ENCODE measurements at places on chromosomes 2 and 18.

- DNase-seq, result no peak
Measured at GRCh38 chr2:7969756-7970515, 711.9 kb upstream of the ID2 start.

- DNase-seq, result no peak
Measured at GRCh38 chr2:43405829-43406228, 179.4 kb upstream of the ZFP36L2 start.

DNA sequence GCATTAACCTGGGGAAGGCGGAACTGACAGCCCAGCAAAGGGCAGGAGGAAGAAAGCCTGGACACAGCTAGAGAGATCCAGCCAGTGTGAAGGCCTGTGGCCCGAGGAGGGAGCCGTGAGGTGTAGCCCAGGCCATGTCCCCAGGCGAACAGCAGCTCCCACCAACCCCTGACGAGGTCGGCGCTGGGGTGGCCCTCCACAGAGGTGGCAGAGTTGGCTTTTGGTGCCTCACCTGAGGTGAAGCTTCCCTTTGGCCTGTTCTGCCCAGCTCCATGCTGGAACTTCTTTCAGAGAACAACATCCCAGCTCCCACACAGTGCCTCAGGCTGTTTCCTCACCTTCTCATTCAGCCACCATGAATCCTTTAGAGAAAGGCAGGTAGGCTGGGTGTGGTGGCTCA lies 13.3 kb downstream of the TMEM177 start:
- DNase-seq, result no peak

DNA sequence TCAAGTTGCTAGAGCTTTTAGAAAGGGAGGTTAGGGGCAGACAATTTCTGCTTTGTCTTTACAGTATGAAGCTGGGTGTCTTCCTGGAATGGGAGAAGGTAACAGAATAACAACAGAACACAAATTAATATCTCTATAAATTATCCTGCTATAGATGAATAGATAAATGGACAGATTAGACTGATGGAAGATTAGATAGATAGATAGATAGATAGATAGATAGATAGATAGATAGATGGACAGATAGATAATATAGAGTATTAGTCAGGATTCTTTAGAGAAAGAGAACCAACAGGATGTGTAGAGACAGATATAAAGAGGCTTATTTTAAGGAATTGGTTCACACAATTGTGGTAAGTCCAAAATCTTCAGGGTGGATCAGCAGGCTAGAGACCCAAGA lies 302.2 kb downstream of the BCL11A start:
- no peak for DNase-seq

DNA sequence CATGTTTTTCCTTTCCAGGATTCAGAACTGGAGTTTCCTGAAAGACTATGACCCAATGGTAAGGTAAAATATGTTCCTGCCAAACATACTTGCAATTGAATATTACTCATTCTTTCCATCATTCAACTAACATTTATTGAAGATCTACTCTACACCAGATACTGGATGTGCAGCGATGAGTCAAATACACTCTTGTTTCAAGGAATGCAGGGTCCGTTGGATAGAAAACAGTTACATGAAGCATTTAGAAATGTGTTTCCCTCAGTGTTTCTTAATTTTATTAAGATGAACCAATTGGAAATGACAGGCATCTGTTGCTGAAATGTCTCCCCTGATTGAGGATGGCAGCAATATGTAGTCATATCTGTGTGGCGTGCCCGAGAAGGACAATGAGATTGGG lies 14.8 kb upstream of the SLC66A3 start:
- no peak for DNase-seq

DNA sequence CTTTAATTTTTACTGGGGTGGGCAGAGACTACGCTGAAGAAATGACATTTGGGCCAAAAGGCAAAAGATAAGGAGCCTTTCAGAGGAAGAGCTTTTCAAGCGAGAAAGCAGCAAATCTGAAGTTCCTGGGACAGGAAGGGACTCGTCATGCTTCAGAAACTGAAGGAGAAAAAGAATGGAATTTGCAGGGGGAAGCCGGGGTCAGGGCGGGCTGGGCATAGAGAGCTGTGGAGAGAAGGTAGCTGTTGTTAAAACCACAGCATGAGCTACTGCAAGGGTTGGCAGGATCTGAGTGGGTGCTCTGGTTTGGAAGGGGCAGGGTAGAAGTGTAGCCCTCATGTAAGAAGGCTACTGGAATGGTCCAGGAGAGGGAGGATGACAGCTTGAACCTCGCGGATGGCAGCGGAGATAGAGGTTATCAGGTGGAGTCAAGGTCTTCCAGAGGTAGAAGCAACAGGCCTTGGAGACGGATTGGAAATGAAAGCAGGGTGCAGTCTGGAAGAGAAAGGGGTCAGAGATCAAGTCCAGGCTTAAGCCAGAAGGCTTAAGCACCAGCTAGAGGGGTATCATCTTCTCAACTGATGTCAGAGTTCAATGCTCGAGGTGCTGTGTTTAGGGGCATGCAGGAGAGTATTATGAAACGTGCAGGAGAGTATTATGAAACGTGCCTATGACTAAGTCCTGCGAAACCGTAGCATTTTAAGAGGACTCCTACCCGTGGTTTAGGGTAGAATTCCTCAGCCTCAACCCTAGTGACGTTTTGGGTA lies 18.9 kb downstream of the ATP8B1 start:
- DNase-seq, result no peak

- no peak for DNase-seq
Measured at GRCh38 chr2:157849591-157849990, 26.5 kb downstream of the ACVR1 start.

DNA sequence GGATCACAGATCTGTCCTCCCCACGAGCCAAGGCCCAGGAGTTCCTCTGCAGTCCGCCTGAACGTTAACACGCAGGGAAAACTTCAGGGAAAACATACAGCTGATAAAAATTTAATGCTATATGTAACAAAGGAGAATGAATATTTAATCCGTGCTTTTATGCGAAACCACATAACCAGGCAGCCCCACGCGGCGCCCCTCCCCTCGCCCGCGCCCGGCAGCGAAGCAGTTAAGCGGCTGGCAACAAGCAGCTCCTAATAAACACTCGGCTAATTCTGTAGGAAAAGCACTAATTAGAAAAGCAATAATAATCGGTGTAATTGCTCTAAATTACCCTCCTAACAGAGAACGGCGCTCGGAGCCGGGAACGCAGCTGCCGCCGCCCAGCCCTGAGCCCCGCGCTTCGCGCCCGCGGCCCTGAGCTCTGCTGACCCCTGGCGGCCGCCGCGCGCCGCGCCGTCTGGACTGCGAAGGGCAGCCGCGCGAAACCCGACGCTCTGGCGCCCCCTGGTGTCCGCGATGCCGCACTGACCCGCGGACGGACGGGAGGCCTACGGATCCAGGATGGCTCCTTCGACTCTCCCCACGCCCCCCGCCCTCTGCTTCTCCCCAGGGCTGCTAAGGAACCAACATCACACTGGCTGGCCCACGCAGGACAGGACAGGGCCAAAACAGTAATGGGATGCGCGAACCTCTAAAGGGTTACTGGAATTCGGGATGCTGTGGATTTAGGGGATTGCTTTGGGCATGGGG lies 181.4 kb downstream of the SMAD2 start:
- DNase-seq, result peak; percentile 79

DNA sequence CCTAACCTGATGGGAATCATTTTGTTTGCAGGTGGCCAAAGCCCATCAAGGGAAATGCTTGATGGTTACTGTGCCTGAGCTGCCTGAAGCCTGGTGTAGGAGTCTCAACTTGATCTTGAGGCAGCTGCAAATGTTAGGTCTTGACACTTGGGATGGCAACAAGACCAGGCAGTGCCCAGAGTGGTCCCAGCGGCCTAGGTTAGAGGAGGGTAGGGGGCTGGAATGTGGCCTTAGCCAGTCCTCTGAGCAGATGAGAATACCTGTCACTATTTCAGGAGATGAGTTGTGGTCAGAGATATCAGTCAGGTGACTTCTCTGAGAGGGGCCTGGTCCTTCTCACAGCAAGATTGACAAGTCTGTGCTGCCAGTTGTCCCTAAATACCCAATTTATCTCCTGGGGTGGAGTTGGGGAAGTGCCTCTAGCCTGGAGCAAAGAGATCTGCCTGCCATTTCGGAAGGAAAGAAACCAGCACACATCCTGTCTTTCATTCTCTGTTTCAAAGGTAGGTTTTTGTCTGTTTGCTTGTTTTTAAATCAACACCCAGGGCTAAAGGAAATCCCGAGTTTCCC lies 13.4 kb downstream of the SPTBN1 start:
- DNase-seq, result no peak

GRCh38 chr18:45521777-45522176 lies 93.5 kb upstream of the SLC14A2 start:
- no peak for DNase-seq

GRCh38 chr18:13603304-13604019 lies 122.9 kb downstream of the FAM210A start:
- DNase-seq, result no peak

GRCh38 chr2:47654790-47655562 lies 128.0 kb upstream of the MSH6 start:
- no peak for DNase-seq

DNA sequence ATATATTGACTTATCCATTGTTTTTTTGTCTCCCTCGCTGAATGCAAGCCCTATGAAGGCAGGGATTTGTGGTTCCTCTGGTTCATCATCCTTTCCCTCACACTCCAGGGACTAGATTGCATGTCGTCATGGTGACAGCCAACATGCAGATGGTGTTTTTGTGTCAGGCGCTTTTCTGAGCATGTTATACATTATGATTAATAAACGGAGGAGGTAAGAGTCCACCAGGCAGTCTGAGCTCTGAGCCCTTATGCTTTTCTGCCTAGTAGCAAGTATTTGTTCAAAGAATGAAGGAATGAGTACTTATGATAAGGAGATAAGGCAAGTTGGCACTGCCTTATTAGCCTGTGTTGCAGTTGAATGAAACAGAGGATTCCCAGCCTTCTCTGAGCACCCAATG lies 181.6 kb downstream of the MGAT5 start:
- no peak for DNase-seq

GRCh38 chr2:33497221-33497650 lies 20.8 kb downstream of the RASGRP3 start:
- no peak for DNase-seq

DNA sequence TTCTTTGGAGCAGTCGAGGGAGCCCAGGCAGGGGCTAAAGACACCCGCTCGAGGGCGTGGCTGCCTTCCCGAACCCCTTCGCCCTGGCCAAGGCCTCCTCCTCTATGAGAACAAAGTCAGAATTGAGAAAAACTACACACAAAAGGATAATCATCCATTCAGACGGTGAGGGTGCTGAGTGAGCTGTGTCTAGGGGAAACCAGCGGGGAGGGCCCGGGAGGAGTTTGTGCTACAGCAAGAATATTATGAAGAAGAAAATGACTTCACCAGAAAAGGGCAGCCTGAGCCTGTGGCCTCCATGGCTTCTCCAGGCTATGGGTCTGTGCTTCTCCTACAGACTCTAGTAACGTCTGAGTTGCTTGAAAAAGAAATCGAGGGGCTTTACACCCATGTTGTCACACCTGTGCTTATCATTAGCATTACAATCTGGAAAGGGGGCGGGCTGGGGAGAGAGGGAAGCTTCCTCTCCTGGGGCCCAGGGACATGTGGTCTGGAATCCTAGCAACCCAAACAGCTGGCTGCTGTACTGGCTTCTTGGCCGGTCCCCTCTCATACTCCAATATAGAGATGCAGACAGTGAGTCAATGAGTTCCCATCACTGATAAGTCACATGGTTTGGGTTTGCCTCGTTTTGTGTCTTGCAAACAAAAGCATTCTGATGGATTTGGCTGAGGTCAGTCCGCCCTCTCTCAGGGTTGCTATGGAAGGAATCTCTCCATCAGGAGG lies 52.0 kb upstream of the ARL4C start:
- DNase-seq, result no peak

DNA sequence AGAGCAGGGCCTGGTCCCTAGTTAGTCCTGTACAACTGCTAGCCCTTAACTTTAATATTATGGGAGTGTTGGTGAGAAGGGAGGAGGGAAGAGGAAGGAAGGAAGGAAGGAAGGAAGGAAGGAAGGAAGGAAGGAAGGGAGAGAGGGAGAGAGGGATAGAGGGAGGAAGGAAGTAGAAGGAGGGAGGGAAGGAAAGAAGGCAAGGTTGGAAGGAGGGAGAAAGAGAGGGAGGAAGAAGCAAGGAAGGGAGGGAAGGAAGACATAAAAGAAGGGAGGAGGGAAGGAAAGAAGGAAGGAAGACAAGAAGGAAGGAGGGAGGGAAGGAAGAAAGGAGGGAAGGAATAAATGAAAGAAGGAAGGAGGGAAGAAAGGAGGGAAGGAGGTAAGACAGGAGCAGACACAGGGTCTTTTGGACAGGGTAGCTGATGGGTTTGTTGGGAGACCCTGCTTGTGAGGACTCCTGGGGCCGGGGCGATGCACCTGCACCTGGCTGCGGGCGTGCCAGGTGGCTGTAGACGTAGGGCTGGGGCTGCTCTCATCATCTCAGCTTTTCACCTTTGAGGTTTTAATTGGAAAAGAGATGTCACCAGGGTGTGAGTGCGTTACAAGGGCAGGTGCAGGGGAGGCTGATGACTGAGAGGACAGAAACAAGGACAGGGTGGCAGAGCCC lies 5.9 kb upstream of the POMC start:
- DNase-seq, result no peak

DNA sequence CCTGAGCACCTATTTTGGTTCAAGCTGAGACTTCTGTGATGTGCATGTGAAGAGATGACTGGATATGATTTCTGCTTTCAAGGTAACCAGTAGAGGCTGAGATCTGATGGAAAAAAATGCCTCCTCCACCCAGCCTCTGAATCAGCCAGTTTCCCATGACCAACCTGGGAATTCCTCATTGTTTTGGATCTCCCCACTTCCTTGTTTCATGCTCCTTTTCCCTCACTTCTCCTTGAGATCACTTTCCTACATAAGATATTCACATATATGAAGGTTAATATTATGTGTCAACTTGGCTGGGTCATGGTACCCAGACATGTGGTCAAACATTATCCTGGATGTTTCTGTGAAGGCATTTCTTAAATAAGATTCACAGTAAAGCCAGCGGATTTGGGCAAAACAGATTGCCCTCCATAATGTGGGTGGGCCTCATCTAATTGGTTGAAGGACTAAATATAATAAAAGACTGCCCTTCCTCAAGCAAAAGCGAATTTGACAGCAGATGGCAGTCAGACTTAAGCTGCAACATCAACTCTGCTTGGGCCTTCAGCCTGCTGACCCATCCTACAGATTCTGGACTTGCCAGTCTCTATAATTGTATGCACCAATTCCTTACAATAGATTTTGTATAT lies 379.4 kb downstream of the TNS1 start:
- no peak for DNase-seq

DNA sequence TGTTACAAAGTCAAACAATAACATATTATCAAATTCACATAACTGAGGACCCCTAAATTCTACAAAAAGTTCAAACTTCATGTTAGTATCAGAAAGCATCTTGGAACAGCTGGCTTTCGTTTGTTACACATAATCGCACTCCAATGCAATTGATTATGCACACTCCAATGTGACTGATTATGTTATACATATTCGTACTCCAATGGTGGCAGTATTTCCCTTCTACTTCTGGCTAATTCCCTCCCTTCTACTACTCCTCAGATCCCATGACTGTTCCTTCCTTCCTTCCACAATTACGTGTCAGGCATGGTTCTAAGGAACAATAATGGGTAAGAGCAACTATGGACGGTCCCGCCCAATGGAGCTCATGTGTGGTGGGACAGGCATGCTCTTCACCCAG lies 137.1 kb upstream of the CCDC150 start:
- no peak for DNase-seq

- no peak for DNase-seq
Measured at GRCh38 chr2:238582159-238582558, 155.4 kb downstream of the ASB1 start.

GRCh38 chr2:124476291-124476690 lies 451.2 kb downstream of the CNTNAP5 start:
- DNase-seq, result no peak

- DNase-seq, result no peak
Measured at GRCh38 chr2:240135706-240136012, 446 bp downstream of the COPS9 start.

Data from stimulated activated CD4-positive, alpha-beta T cell treated with anti-CD3 and anti-CD28 coated beads, Interleukin-15, amount 100 ng/mL, for 1 hour (primary cell).